ENCODE measurements at places on chromosomes 1 and 21. TPM values are rescaled to one million over a fixed set of nuclear protein-coding genes. Genes with fewer than 3 reads are reported as not detected.

DNA sequence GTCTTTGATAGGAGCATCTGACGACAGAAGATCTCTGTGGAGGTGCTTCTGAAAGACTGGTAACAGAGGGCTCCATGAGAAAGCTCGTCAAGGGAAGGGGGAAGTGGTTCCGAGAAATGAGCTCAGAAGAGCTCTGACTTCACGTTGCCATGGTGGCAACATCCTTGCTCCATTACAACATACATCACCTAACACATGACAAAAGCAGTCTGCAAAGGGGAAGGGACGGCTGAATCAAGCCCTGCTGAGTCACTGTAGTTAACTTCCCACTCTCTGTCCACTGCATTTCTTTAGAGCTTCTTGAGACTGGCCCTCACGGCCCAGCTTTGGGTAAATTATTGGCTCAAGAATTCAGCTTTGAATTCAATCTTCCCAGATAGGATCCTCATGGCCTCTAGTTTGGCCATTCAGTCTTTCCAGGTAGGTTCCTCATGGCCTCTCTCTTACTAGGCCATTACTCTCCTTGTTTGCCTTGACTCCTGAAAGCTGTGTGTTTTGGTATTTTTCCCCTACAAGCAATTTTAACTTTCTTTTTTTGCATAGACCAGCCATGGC, 88.0 kb upstream of the ZNF648 start:
- DNase-seq: no peak

SPEN gene
- total RNA-seq: 56.6 TPM

ATP5PB gene
- 143 TPM for total RNA-seq

GRCh38 chr1:72286401-72286800, 4.1 kb upstream of the NEGR1 start:
- no peak for DNase-seq

PTGS2 gene
- 1.3 TPM for total RNA-seq

ECM1 gene
- 10.2 TPM for total RNA-seq

RGL1 gene
- total RNA-seq: 70.2 TPM

DNA sequence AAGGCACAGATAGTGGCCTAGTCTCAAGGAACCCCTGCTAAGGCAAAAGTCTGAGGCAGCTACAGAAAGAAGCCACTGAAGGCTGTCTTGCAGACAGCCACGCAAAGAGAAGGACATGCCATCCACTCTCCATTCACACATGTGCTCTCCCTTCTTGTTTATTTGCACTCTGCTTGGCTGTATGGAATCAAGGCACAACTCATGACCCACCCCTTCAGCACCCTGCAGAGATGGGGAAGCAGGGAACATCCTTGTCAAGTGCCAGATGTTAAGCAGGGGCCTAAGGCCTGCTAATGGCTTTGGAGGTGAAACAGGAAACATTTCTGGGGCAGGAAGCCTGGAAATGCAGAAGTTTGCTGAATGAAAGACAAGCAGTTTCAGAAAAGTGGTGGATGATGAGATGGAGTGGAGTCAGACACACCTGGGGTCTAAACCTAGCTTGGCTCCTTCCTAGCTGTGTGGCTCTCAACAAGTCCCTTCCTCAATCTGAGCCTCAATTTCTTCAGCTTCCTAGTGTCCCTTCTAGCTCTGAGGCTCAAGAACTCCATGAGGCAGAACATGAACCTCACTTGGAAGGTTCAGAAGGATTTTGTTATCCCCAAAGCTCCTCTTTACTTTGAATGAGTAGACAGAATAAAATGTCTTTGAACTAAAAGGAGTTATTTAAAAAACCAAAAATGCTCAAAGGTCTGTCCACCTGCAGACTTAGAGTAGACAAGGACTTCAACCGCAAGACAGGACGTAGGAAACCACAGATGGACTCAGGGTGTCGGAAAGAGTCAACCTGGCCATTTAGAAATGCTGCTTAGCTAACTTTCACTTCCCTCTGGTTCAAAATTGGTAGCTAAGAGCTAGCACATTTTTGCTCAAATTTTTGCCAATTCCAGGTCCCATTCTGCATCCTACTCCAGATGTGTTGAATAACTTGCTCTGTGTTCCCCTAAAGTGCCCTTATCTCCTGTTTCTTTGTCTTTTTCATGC, 283.1 kb downstream of the PLPP3 start:
- DNase-seq: no peak

DNA sequence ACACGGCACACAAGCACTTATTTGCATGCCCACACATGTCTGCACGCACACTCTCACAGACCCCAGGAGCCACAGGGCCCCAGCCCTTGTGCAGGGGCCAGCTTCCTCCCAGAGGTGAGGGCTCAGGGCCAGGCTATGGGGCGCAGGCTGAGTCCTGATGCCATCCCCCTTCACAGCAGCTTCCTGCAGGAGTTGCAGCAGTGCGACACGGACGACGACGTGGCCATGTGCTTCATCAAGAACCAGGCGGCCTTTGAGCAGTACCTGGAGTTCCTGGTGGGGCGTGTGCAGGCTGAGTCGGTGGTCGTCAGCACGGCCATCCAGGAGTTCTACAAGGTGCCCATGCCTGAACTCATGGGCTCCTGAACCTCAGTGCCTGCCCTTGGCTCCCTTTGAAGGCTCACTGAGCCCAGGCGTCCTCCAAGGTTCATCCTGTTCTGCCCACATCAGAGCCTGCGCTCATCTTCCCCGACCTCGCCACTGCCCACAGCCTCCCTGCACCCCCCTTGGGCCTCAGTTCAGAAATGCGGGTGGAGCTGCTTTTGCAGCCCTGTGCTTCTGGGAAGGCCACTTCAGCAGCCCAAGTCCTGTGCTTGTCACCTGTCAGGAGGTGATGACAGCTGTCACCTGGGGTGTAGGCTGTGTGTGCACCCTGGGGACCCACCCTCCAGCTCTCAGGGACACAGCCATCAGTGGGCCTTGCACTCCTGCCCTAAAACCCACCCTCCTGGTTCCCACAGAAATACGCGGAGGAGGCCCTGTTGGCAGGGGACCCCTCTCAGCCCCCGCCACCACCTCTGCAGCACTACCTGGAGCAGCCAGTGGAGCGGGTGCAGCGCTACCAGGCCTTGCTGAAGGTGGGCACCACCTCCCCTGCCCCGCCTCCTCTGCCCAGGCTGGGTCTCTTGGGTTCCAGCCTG, 66.6 kb downstream of the TRIM11 start:
- peak; percentile 47 for DNase-seq

- DNase-seq: no peak
These were observed 8.9 kb downstream of the CAMTA1 start for GRCh38 chr1:6794164-6794563.

DNA sequence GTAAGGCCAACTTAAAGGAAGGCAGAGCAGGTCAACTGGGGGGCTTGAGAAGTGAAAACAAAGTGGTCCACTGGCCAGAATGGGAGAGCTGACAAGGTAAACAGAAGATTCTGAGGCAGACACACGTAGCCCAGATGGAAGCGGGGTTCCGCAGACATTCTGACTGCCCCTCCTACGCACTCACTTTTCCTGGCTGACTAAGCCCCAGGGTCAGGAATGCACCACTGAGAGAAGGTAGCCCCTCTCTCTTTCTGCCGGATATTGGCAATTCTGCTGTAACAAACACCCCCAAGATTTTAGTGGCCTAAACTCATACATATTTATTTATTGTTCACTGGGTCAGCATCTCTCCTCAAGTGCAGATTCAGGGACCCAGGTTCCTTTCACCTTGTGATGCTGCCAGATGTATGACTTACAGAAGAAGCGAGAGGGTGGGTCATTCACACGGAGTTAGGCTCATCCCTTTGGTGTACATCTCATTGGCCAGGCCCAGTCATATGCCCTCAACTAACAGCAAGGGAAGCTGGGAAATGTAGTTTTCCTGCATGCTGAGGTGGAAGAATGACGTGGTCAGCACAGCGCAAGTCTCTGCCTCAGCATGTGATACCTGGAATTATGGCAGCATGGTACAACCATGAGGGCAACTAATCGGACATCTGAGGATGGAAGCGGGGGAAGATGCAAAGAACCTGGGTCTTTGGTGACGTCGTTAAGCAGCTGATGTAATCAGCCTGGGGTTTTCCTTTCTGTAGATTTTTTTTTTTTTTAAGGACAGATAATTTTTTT, 43.4 kb upstream of the MRPS6 start:
- DNase-seq: peak; percentile 33

- DNase-seq: no peak
These were observed 38.6 kb upstream of the GADD45A start for GRCh38 chr1:67646145-67647035.

DNA sequence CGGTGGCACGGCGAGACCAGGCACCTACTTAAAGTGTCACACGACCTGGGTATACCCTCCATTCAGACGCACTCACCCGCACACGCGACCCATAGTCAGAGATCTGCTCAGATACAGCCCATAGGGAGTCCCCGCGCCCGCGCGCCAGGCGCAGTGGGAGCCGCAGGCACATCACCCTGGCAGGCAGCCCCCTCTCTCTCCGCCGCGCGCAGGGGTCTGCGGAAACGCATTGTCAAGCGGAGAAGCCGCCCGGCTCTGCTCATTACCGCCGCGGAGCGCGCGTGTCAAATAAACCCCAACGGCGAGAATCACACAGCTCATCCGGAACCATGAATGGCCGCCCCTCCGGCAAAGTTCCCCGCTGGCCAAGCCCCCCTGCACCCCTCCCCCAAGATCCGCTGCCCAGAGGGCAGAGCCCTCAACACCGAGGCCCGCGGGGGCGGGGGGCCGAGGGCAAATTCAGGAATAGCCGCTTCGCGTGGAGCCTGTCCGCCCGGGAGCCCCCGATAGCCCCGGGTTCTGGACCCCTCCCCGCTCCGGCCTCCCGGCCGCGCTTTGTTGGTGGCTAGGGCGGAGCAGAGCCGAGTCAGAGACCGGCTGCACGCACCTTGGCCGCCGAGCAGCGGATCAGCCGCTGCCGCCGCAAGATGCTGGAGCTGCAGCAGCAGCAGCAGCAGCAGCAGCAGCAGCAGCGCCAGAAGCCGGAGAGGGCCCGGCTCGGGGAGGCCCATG, 522 bp downstream of the LRP8 start:
- DNase-seq: no peak

SAMSN1 gene
- 15.4 TPM for total RNA-seq

Data from breast epithelium (tissue), 4 donors.